ENCODE measurements at places on chromosomes 12 and 14.

- DNase-seq = no peak
Measured at GRCh38 chr14:100066962-100067361, 1.7 kb downstream of the EVL start.

- no peak for DNase-seq
Measured at GRCh38 chr12:67111182-67111581, 158.0 kb upstream of the CAND1 start.

DNA sequence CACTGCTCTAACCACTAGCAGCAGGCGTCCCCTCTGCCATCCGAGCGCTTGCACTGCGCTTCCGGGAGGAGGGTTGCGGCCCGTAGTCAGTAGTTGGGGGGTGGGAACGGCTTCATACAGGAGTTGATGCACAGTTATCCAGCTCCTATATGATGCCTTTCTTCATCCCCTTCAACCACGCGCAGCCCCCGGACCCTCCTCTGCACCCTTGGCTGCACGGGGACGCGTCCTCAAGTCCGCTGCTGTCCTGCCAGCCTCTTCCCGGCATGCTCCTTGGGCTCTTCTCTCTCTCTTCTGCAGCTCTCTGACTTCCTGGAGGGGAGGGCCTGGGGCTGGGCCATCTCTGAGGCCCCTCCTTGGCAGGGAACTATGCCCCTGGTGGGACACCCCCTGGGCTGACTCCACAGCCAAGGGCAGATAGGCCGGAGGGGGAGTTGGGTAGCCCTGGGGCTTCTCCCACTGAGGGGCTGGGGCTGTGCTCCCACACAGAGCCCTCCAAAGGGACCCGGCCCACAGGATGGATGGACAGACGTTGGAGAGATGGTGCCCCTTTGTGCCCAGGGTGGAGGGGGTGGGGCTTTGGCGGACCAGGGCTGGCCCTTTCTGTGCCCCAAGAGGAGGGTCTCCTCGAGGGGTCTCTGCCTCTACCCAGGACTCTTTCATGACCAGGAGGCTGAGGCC, 29.0 kb downstream of the RTL1 start:
- no peak for DNase-seq

GRCh38 chr14:30798961-30799360, 75.4 kb upstream of the COCH start:
- DNase-seq = no peak

- peak; percentile 63 for DNase-seq
Measured at GRCh38 chr12:47207340-47207717, 127.6 kb upstream of the AMIGO2 start.

- DNase-seq = peak; percentile 5
Measured at GRCh38 chr12:24909667-24910066, 39.2 kb downstream of the BCAT1 start.

GRCh38 chr14:51210594-51210993, 29.5 kb upstream of the TMX1 start:
- DNase-seq = no peak

DNA sequence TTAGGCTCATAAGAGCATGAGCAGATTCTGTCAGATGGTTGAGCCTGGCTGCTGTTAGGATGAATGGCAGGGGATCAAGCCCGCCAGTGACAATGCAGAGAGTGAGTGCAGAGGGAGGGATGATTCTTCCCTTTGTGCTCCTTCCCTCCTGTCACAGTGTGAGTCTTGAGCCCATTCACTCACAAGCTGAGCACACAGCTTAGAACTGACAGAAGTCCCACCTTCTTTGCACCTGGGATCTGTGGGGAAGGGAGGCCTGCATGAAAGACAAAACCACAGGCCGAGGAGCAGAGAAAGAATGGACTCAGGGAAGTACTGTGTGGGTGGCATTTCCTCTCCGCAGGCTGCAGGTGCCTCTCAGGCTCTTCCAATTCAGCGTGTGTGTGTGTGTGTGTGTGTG, 160.6 kb downstream of the KCNA5 start:
- no peak for DNase-seq

DNA sequence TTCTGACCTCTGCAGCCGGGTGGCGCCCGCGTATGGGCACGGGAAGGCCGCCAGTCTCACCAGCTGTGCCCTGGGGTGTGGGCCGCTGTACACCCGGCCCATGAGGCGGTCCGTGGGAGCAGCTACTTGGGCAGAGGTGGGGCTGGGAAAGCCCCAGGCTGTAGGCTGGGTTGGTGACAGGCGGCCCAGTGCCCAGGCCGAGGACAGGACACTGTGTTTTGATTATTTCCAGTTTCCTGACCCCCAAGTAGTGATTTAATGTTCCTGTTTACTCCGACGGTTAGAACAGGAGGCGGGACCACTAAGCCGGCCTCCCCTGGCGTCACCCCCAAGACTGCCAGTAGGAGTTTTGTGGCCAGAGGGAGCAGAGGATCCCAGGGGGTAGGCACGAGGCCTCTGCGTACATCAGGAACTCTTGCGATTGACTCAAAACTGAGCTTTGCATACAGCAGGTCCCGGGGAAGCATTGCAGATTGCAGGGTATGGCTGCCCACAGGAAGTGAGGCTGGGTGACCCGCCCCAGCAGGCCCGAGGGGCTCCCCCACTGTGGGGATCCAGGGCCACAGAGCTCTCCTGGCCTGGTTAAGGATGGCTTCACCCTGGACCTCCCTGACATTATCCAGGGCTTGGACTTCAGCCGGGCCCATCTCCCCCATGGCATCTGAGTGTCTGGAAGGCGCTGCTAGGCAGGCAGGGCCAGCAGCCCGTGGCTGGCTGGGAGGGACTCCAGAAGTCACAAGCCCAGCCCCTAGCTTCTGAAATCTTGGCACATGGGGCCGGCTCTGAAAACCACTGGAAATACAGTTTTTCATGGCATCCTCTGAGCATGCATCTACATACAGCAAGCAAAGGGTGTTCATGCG, 42.5 kb upstream of the DIO3 start:
- no peak for DNase-seq

- DNase-seq = no peak
Measured at GRCh38 chr12:124525927-124526692, 41.3 kb downstream of the NCOR2 start.

- DNase-seq = peak; percentile 93
Measured at GRCh38 chr12:116277467-116278278, at the start of gene MED13L. Gene MED13L, minus strand, starts transcription at chr12:116277693. Its CDS starts 562 bp downstream, at chr12:116277131.
